ENCODE measurements at places on chromosomes 6 and 20.

- no peak for DNase-seq
Observed at GRCh38 chr20:63087872-63088680, 81.3 kb upstream of the BHLHE23 start.

- DNase-seq, result no peak
Observed at GRCh38 chr6:112433457-112433856, 86.3 kb downstream of the RFPL4B start.

- DNase-seq, result no peak
Observed at GRCh38 chr20:40882152-40882551, 146.5 kb upstream of the TOP1 start.

- DNase-seq, result no peak
Observed at GRCh38 chr20:14761903-14762302, 424.5 kb upstream of the FLRT3 start.

DNA sequence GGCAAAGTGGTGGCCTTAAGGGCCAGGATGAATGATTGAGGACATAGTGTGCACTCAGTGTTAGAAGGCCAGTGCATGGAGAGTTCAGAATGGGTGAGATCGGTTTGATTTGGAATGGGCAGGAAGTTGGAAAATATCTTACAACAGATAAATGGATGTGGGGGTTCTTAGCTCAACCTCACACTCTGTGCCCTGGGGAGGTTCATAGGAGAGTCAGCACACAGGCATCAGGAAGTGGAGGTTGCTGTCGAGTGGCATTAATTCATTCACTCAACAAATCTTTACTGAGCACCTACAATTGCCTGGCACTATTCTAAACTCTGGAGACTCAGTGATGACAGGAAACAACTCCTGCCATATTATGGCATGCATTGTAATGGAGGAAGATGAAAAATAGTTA is 313.7 kb upstream of the SUPT3H start:
- no peak for DNase-seq

GRCh38 chr6:157029980-157030690 is 253.0 kb downstream of the ARID1B start:
- no peak for DNase-seq

DNA sequence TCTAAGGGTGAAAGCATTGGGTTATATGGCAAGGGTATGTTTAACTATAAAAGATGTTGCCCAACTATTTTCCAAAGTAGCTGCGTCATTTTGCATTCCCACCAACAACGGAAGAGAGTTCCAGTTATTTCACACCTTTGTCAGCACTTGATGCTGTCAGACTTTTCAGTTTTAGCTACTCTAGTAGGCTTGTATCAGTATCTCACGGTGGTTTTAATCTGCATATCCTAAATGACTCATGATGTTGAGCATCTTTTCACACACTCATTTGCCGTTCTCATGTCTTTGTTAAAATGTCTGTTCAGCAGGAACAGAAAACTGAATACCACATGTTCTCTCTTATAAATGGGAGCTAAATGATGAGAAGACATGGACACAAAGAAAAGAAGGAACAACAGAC is 122.3 kb downstream of the RNASET2 start:
- DNase-seq, result no peak

- no peak for DNase-seq
Observed at GRCh38 chr6:134614606-134615485, 296.9 kb upstream of the SGK1 start.

DNA sequence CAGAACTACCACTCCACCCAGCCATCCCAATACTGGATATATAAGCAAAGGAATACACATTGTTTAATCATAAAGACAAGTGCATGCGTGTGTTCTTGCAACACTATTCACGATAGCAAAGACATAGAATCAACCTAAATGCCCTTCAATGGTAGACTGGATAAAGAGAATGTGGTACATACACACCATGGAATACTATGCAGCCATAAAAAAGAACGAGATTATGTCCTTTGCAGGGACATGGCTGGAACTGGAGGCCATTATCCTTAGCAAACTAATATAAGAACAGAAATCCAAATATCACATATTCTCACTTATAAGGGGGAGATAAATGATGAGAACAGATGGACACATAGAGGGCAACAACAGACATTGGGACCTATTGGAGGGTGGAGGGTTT is 156.6 kb downstream of the LRRC1 start:
- DNase-seq, result no peak

DNA sequence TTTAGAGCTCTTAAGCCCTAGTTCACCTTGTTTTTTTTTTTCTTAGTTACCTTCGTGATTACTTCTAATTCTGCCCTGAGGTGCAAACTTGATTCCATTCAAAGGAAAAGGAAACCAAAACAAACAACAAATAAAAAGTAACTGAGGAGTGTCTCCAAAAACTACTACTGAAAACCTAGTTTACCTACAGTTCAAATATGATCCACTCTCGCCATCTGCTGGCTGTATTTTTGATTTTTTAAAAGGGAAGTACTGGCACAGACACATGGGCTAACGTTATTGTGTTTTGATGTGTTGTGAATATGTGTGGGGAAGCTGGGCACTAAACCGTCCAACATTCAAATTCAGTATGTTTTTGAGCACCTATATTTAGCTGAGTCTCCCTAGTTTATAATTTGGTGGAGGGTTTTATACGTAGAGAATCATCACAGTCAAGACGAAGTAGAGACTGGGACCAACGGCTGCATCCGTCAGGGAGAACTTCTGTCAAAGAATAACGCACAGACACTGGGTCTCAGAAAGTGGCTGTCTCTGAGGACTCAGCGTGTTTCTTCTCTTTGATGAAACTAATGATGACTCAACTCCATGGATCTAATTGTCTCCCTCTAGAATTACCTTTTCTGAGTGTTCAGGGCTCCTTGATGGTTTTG is 373.5 kb upstream of the BTBD3 start:
- peak; percentile 70 for DNase-seq

- DNase-seq, result no peak
Observed at GRCh38 chr6:169668203-169668847, 33.5 kb downstream of the WDR27 start.

DNA sequence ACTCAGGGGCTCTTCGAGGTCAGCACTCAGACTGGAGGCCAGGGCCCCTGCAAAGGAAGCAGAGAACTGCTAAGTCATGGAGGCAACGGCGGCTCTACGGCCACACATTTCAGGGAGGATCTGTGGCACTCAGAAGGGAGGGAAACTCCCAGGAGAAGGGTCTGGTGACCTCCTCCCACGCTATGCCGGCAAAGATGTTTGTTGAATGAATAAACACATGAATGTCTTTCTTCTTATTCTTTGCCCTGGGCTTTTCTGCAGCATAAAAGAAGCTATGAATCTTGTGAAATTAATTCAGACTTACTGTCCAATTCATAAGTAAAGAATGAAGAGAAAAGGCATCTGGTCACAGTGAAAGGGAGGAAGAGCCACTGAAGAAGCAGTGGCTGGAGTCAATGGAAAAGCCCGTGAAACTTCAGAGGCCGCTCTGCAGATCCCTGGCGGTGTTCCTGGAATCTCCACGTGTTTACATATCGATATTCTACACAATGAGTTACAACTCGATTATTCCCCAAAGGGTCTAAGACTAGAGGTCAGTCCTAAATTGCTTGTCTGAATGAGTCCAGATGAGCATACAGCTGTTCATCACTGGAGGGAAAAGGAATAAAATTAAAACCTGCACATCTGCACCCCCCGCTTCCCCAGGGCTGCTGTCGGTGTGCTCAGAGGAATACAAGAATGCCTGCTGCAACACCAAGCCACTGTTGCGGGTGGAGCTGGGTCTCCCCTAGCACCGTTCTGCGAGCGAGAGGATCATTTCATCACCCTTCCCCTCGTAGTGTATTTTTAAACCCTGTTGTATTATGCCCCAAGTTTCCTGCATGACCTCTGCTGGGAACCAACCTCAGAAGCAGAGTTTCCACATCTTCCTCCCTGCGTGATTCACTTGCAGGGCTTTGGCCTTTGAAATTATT is 25.6 kb downstream of the INSM1 start:
- DNase-seq, result no peak

GRCh38 chr6:75621846-75622245 is 20.2 kb downstream of the SENP6 start:
- no peak for DNase-seq

GRCh38 chr20:37274851-37275524 is 13.4 kb upstream of the GHRH start:
- no peak for DNase-seq

- peak; percentile 43 for DNase-seq
Observed at GRCh38 chr6:39357998-39358686, 35.6 kb upstream of the KCNK16 start.

GRCh38 chr20:59515013-59515905 is 89.1 kb upstream of the PHACTR3 start:
- no peak for DNase-seq

DNA sequence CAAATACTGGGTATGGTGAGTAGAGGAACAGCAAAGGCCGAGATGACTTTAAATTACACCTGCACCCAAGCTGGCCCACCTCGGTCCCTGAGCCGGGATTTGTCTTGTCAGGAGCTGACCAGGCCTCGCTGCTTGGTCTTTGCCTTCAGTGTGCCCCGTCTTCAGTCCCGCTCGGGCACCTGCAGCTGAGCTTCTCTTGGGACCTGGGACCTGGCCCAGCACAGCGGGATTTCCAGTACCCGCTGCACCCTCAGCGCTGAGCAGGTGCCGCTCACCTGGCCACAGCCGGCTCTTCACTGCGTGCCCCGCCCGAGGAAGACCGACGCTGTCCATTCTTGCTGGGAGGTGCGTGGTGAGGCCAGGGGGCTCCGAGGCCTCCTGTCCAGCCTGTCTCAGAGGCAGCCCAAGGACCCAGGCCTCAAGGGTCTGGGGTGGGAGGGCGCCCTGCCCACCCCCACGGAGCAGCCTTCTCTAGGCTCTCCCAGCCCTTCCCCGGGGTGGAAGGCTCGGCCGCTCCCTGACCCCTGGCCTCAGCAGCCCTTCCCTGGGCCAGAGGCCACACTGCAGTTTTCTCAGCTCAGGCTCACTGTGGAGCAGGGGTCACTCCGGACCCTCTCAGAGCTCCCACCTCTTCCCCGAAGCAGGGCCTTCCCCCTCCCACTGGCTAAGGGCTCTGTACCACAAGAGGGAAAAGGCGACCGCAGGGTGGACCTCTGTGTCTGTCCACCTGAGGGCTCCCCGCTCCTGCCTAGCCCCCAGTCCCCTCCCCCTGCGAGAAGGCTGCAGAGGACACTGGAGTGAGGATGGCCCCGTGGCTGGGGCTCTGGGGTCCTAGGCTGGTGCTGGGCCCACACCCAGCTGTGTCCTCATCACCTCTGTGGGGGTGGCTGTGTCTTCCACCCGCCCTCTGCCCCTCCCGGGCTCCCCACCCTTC is 119.3 kb downstream of the RNASET2 start:
- DNase-seq, result no peak

DNA sequence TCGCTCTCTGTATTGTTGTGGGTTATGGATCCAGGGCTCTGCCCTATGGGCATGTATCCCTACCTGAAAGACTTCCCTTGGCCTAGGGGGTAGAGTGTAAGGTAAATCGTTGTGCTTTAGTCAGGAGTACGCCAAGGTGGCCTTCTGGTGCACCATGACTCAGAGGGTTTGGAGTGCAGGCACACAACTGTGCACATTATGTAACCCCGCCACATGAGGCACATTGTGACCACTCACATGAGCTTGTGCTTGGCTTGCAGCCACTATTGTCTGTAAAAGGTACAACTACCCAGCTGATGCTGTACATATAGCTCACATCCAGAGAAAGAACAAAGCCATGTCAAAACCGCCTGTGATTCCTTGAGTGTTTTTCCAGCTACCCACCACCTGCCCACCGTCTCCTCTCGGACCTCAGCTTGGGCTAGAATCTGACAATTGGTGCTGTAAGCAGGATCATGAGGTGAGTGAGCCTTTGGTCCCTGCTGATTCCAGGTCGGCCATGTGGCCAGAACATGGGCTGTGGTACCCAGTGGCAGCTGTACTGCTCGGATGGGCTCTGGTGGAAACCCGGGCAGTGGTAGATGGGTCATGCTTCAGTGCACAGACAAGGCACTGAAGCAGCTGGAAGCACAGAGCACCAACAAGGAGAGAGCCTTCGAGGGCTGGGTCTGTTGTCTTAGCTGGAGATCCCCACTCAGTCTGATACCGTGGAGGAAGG is 33.8 kb downstream of the HDDC2 start:
- DNase-seq, result no peak

- no peak for DNase-seq
Observed at GRCh38 chr6:122790028-122790422, 967 bp downstream of the SMPDL3A start.

DNA sequence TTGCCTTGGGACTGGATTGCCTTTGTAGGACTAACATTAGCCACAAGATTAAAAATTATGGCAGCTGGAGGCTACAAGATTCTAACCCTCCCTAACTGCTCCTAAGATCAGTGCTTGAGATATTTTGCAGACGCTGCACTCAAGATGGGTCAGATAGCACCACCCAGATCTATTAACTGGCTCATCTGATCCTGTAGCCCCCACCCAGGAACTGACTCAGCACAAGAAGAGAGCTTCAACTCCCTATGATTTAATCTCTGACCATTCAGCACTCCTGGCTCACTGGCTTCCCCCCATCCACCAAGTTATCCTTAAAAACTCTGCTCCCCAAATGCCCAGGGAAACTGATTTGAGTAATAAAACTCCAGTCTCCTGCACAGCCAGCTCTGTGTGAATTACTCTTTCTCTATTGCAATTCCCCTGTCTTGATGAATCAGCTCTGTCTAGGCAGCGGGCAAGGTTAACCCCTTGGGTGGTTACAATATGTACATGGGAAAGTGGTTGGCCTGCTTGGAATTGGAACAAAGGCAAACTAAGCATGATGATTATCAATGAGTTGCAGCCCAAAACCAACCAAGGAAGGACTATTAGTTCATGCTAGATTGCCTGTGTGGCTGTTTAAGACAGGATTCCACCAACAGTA is 111.3 kb downstream of the OR2B2 start:
- DNase-seq, result no peak

DNA sequence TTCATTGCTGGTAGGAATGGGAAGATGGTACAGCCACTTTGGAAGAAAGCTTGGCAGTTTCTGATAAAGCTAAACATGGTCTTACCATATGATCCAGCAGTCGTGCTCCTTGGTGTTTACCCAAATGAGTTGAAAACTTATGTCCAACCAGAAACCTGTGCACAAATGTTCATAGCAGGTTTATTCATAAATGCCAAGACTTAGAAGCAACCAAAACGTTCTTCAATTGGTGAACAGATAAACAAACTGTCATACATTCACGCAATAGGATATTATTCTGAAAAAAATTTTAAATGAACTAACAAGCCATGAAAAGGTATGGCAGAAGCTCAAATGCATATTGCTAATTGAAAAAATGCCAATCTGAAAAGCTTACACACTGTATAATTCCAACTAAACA is 117.1 kb downstream of the LINC00237 start:
- no peak for DNase-seq

GRCh38 chr6:5160206-5160605 is 75.1 kb downstream of the PPP1R3G start:
- no peak for DNase-seq
